ENCODE measurements at places on chromosomes 5 and 9.

- no peak for DNase-seq
These were observed 137.8 kb upstream of the ANKH start for GRCh38 chr5:15009420-15009819.

GRCh38 chr5:180173875-180174586, 35.0 kb downstream of the RASGEF1C start:
- DNase-seq, result no peak

- DNase-seq, result no peak
These were observed 123.5 kb downstream of the APBA1 start for GRCh38 chr9:69548681-69549080.

DNA sequence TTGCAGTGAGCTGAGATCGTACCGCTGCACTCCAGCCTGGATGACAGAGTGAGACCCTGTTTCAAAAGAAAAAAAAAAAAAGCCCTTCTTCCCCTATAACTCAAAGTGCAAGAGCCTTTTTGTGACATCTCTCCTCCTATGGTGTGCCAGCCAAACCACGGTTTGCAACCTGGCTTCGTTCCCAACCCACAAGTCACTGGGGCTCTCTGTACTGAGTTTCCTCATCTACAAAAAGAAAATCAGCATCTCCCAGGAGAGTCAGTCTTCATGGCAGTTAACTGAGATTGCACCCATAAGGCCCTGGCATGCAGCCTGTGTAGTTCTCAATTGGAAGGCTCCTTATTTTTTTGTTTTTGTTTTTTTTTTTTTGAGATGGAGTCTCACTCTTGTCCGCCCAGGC, 14.8 kb downstream of the ODF2 start:
- DNase-seq, result no peak

GRCh38 chr5:172035049-172035448, 28.6 kb upstream of the FBXW11 start:
- DNase-seq, result no peak

- DNase-seq, result no peak
These were observed 119.0 kb downstream of the ENTREP1 start for GRCh38 chr9:69444021-69444420.

- DNase-seq, result no peak
These were observed 18.9 kb downstream of the TCF7 start for GRCh38 chr5:134133188-134133994.

GRCh38 chr5:145858959-145859358, 13.9 kb downstream of the GRXCR2 start:
- DNase-seq, result no peak

- DNase-seq, result no peak
These were observed 58.2 kb upstream of the DPYSL3 start for GRCh38 chr5:147567917-147568598.

- DNase-seq, result no peak
These were observed 357.8 kb downstream of the TMEM167A start for GRCh38 chr5:82719368-82719767.

- no peak for DNase-seq
These were observed 22.5 kb downstream of the RANBP3L start for GRCh38 chr5:36279054-36279698.

- DNase-seq, result no peak
These were observed 1.4 kb downstream of the NDUFA8 start for GRCh38 chr9:122158202-122158601.

- DNase-seq, result no peak
These were observed 24.3 kb downstream of the RGS7BP start for GRCh38 chr5:64530076-64530475.

DNA sequence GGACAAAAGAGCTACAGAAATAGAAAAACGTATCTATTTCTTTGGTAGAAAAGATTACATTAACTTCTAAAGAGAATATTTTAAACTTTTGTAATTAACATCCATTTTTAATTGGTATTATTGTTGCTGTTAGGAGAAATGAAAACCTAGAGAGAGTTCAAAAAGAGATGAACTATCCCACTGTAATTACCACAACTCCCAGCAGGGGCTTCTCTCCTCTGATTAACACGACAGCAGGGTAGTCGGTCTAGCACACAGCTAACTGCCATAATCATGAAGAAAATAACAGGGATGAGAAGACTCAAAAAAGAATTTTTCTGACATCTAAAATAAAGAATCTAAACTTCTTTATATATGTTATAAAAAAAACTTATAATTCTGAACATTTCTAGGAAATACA, 86.2 kb upstream of the CDH9 start:
- no peak for DNase-seq

GRCh38 chr9:33264003-33264472, 470 bp downstream of the BAG1 start:
- no peak for DNase-seq

DNA sequence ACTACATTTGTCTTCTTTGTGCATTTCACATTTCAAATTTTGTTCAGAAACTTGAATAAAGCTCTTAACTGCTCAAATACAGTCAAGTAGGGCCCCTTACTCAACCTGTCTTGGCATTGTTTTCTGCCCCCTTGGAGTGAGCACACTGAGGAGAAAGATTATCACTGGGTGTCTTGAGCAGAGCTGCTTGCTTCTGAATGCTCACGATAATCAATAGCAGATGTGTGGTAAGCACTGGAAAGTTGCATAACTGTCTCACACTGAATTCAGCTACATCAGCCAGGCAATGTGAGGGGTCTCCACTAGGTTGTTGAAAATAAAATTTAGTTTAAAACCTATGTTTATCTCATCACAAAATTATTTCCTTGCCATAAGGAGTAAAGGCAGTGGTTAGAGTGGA, 7.8 kb upstream of the TNFAIP8 start:
- DNase-seq, result no peak

DNA sequence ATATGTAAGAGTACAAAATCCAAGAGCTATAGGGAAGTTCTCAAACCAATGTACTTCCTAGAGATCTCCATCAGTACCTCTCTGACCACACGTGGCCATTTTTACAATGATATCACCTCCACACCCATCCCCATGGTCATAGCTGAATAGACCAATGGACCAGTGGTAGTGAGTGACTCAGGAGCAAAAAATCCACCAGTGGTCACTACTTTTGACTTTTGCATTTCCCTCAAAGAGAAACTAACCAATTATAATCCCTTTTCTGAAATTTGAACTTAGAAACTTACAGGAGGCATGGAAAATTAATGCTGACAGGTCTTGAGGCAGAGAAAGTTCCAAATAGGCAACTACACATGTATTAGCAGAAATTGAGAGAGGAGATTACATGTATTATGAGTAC, 238.4 kb downstream of the TRPM3 start:
- no peak for DNase-seq

GRCh38 chr9:11546231-11546630, 933.4 kb upstream of the PTPRD start:
- no peak for DNase-seq

DNA sequence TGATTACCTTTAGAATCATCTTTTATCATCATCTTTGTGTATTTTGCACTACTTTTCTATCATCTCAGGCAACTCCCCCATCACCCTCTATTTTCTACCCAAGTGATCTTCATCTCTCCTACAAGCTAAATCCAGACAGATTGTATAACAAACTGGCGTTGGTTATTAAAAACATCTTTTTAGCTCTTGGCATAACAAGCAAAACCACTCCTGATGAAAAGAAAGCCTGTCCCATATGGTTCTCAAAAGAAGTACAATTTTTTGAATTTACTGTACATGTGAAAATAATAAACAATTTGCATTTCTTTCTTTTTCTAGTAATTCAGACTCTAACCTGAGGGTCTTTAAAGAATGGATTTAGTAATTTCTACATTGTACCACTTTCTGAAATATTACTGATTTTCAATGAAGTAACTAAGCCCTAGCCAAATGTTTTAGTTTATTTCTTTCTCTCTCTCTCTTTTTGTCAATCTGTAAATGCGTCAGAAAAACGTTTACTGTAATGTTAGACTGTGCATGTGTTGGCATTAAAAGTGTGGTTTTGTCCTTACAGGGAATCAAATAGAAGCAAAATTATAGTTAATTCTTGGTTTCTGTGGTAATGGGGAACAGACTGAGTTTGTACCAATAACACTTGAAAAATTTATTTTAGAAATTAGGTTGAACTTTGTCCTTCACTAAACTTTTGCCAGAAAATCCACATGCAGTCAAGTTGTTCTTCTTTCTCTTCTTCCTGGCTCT, 52.5 kb upstream of the RPS23 start:
- DNase-seq, result no peak

DNA sequence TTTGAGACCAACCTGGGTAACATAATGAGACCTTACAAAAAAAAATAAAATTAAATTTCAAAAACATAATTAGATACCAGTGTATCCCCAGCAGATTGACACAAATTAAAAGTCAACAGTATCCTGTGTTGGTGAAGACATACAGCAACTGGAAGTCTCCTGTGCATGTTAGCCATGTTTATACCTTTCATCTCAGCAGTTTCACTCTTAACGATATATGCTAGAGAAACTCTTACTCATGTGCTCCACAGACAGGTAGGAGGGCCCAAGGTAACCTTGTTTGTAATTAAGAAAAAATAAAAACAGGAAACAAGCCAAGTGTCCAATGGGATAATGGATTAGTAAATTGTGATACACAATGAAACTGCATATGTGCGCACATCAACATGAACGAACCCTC, 50.1 kb upstream of the N4BP3 start:
- DNase-seq, result no peak

DNA sequence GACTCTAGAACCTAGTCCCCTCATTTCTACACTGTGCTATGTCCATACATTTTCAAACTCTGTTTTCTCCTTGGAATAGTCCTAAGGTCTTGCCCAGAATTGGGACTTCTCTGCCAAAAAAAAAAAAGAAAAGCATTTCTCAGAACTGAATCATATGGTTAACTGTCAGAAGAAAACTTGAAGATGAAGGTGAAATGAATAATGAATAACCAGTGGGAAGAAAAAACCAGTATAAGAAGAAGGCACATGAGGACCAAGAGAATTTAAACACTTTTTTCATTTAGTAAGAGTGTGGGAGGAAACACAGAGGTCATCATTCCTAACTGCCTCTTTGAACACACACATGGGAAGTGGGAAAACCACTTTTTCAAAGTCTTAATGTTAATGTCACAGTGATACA, 197.7 kb downstream of the PRELID2 start:
- DNase-seq, result no peak

DNA sequence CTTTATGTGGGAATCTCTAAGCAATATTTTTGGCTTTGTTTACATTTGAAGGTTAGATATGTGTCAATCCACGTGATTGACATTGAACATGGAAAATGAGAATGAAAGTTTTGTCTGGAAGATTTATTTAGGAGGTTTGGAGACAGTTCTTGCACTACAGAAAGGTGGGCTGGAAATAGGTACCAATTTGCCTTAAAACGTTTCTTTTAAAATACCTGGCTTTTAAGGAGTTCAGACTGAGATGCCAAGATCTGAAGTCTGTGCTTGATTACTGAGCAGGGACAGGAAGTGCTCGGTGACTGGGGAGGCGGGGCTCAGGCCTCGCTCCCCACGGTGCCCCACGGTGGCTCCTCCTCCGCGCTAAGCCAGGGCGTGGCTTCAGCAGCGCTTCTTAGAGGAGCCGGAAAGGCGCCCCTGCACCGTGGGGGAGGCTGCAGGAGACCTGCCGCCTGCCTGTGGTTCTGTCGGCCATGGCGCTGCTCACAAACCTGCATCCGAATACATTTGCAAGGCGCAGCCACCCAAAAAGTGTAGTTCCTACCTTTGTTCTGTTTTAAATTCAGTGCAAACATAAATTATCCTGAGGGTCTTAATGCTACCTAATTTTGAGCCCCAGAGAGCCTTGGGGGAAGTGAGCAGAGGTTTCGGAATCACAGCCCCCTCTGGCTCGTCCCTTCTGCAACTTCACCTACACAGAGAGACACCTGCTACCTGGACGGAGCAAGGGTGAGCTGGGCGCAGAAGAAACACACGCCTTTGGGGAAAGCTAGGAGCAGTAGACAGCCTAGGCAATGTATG, 49.2 kb downstream of the USP20 start:
- DNase-seq, result peak; percentile 89

DNA sequence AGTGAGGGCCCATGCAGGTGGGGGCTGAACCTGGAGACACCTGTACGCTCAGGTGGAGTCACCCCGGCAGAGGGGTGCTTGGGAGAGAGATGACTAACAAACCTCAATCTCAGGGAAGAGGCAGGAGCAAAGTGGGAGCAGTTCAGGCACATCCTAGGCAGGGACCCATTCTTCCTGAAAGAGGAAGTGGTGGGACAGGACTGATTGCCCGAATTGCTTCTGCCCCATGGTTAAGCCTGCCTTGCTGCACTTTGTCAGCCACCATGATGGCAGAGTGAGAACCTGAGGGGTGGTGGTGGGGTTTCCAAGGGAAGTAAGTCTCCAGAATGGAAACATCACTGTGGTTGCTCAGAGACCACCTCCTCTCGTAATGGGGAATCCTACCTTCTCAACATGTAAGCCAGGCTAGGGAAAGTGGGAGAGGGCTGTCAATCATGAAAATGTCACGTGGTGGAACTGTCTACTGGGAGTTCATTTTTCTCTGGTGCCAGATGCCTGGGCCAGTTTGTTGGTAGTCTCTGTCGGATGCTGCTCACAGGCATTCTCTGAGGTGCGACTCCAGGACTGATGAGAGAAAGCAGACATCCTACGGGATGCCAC, 150.4 kb downstream of the HSPA4 start:
- no peak for DNase-seq

DNA sequence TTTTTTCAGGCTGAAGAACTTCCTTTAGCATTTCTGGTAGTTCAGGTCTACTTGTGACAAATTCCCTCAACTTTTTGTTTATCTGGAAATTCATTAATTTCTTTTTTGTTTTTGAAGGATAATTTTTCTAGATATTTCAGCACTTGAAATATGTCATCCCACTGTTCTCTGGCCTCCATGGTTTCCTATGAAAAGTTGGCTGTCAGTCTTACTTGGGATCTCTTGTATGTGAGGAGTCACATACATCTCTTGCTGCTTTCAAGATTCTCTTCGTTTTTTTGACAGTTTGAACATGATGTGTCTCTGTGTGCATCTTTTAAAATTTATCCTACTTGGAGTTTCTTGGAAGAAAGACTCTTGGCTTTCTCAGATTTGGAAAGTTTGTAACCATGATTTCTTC, 79.5 kb downstream of the RIC1 start:
- no peak for DNase-seq

GRCh38 chr5:132266031-132266835, 8.7 kb downstream of the PDLIM4 start:
- DNase-seq, result no peak

- no peak for DNase-seq
These were observed 28.4 kb downstream of the RFX3 start for GRCh38 chr9:3497401-3497800.

- DNase-seq, result no peak
These were observed 167.7 kb upstream of the RPS23 start for GRCh38 chr5:82445726-82446335.

All from stimulated activated CD4-positive, alpha-beta T cell treated with anti-CD3 and anti-CD28 coated beads, TNF-alpha, amount 100 ng/mL, for 1 hour (primary cell).